Diencephalon (tissue), 1 donor: ENCODE measurements at places on chromosomes 5 and 9. TPM values are rescaled to one million over a fixed set of nuclear protein-coding genes. Genes with fewer than 3 reads are reported as not detected.

Gene SOX30
- total RNA-seq, result not detected

Gene TSSK1B
- not detected for total RNA-seq

Gene HRCT1
- total RNA-seq, result not detected

Gene MTREX
- total RNA-seq, result 107 TPM

Gene PTCH1
- total RNA-seq, result 20.5 TPM

Gene ZNF608
- total RNA-seq, result 91.6 TPM

Gene APC
- total RNA-seq, result 410 TPM

Gene CDC14B
- total RNA-seq, result 41.3 TPM

Gene TAF1L
- total RNA-seq, result under 0.01 TPM

Gene SPATA31D4
- total RNA-seq, result not detected

Gene PCDH1
- total RNA-seq, result 69.2 TPM

Gene SMAD5
- 50.3 TPM for total RNA-seq

Gene FAF2
- total RNA-seq, result 42.7 TPM

Gene LCNL1
- 1.2 TPM for total RNA-seq

Gene DMRT3
- not detected for total RNA-seq

Gene KYAT1
- total RNA-seq, result 9.0 TPM

Gene LCN9
- total RNA-seq, result not detected

Gene FBP1
- total RNA-seq, result 1.2 TPM

Gene MACIR
- 70.1 TPM for total RNA-seq

Gene SLC25A2
- total RNA-seq, result 0.23 TPM

Gene ZNF658
- total RNA-seq, result 26.3 TPM
